ENCODE measurements at places on chromosomes 7 and 10.

- DNase-seq, result no peak
Measured at GRCh38 chr10:3395458-3395861, 222.9 kb upstream of the PITRM1 start.

DNA sequence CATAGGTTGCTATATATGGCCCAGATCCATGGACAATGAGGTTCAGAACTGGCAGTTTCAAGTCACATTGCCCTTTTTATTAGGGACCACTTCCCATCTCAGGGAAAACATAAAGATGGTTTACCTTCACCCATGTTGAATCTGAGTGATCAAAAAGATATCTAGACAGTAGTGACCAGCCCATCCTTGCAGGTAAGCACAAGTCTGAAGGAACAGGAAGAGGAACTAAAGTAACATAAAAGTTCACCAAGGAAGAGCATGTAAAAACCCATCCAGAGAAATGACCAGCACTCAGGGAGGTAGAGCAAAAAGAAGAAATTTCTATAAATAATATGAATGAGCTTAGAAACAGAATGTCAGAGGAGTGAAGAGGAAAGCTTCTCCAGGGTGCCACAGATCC lies 382.5 kb downstream of the PARD3 start:
- no peak for DNase-seq

- no peak for DNase-seq
Measured at GRCh38 chr10:98533241-98533640, 86.5 kb upstream of the HPS1 start.

DNA sequence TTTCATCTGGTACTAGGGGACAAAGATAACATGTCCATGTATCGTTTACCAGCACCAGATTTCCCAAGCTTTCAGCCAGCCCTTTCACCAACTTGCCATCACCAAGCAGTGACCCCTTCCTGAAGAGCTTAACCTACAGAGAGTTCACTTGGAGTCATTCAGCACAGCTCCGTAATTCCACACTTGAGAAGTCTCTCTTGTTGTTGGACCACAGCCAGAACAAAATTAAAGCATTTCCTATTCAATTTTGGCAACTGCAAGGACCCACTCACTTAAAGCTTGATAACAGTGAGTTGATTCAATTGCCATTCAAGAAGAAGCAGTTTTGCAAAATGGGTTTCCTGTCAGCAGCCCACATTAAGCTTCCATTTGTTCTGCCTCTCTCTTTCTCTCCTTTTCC lies 88.5 kb upstream of the LRRTM3 start:
- no peak for DNase-seq

Measured in KBM-7 (cell line).